ENCODE measurements at places on chromosomes 5 and 9.

DNA sequence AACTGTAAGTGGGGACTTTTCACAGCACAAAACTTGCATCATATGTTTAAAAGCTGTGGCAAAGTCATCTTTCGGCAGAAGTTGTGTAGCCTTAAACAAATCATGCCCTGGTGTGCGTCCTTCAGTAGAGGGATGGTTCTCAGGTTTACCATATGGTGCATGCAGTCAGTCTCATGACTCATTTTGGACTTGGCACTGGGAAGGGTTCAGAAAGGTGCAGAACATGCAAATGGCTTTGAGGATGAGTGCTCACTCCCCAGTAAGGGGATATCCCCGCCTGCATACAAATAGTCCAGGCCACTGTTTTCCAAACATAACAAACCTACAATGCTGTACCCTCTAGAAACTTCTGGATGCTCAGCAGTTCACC, 260.3 kb downstream of the NDUFS4 start:
- no peak for DNase-seq

GRCh38 chr9:106958955-106959657, 96.1 kb downstream of the ZNF462 start:
- DNase-seq: no peak

DNA sequence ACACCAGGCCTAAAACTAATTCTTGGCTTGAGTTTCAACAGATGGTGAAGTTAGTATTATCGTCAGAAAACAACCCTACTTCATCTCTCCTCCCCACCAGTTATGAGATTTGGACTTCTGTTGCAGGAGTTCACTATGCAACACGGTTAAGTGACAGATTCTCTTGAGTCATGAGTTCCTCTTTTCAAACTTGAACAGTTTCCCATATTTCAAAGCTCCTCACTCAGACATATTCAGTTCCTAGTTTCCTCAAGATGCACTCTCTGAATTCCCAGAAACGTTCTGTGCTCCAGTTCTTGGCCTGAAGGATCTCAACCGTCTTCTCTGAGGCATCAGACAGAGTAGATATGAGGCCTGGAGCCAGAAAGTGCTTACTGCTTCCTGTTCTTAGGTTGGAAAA, 7.3 kb upstream of the PTGER4 start:
- no peak for DNase-seq

- DNase-seq: no peak
These were observed 59.8 kb upstream of the C5orf63 start for GRCh38 chr5:127133071-127133470.

DNA sequence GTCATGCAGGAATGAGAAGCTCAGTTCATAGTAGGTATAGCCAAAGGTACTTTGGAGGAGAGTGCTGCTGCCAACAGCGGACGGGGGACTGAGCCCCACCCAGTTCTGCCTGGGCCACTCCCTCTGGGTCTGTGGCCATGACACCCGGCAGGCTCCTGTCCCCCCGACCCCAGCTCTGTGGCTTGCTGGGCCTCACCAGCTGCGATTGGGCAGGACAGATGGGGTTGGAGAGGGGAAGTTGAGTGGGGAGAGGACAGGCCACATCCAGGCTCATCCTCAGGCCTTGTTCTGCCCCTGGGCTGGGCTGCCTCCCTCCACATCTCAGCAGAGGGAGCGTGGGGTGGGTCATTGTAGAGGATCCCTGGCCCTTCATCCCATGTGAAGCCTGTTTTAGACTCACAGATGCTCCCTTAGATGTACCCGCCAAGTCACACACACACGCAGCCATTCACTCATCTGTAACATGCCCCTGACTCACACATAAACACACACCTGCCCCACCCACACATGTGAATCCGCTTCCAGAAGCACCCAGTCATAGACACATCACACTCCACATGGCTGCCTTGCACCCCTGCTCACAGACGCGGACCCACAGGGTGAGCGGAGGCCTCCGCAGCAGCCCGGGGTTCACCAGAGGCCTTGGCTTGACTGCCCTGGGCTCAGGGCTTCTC, 48.8 kb downstream of the NTNG2 start:
- DNase-seq: no peak

GRCh38 chr9:105735366-105735765, 41.0 kb downstream of the TMEM38B start:
- no peak for DNase-seq

GRCh38 chr5:129670957-129671500, 76.9 kb upstream of the MINAR2 start:
- DNase-seq: no peak

GRCh38 chr9:98362624-98363252, 107.3 kb upstream of the TBC1D2 start:
- no peak for DNase-seq

DNA sequence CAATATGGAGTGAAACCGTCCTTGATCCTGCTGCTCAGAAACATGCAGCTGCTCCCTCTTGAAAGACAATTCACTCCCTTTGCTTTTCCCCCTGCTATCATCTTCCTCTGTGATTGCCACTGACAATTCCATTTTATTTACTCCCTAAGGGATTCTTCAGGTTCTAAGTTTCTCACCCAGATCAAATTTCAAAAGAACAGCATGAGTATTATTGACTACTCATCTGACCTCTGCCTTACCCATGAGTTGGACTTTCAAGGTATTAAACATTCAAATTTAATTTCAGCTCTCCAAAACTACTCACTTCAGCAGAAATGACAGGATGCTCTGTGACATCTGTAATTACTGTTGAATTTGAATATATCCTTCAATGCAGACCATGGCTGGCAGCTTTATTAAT, 236.5 kb upstream of the HAPLN1 start:
- no peak for DNase-seq

DNA sequence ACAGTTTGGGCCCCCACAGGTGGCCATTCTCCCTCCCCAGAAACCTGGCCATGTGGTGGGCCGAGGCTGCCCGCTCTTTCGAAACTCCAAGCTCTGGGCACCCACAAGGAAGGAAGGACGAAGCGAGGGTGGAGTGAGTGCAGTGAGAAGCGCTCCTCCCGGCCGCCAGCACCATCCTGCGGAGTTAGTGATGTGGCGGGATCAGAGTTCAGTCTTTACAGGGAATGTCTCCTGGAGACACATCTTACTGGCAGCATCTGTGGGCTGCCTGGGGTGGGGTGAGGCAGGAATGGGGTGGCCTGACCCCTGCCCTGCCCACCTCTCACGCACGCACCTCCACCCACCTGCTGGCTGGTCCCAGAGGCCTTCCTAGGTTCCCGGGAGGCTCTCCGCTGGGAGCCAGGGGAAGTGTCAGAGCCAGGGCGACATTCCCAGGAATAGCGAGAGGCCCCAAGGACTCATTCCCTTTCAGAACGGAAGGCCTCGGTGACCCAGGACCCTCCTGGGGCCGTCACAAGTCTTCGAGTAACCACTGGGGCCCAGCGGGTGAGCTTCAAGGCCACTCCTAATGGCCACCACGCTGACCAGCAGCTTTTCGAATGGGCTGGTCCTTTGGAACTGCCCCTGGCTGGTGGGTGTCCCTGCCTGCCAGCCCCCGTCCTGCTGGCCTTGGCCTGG, 5.5 kb upstream of the RNU6ATAC start:
- DNase-seq: no peak

DNA sequence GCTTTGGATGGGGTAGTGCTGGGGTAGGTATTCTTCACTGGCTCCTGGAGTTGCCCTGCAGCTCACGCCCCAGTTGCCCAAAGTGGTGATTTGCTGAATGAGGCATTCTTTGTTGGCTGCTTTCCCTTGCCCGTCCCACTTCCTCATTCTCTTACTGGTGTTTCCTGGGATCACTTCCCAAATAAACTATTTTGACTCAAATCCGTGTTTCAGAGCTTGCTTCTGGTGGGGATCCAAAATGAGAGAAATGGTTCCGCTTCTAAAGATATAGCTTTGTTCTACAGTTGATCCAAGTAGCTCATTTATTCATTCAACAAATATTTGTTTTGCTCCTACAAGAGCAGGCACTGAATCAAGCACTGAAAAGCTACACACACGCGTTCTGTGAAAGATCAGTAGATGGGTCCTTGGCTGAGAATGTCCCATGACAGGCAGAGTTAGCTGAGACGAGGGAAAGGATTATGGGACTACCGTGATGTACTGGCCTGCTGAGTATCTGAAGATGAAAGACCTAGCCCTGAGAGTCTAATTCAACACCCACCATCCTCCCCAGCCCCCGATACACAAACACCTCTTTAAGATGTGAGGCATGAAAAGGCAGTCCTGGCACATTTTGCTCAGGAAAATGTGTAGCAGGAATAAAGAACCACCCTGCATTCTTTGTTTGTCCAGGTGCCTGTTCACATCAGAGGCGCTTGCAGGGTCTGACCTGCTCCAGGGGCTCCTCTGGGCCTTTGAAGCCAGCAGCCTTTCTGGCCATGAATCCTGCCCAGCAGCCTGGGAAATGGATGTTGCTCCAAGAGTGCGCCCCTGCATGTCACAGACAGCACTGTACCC, 143.1 kb upstream of the RANBP3L start:
- DNase-seq: no peak

GRCh38 chr5:1111727-1112289, at the start of gene SLC12A7:
SLC12A7 (minus strand) TSS chr5:1112063; CDS start chr5:1111991, 72 bp downstream.
- peak; percentile 58 for DNase-seq

DNA sequence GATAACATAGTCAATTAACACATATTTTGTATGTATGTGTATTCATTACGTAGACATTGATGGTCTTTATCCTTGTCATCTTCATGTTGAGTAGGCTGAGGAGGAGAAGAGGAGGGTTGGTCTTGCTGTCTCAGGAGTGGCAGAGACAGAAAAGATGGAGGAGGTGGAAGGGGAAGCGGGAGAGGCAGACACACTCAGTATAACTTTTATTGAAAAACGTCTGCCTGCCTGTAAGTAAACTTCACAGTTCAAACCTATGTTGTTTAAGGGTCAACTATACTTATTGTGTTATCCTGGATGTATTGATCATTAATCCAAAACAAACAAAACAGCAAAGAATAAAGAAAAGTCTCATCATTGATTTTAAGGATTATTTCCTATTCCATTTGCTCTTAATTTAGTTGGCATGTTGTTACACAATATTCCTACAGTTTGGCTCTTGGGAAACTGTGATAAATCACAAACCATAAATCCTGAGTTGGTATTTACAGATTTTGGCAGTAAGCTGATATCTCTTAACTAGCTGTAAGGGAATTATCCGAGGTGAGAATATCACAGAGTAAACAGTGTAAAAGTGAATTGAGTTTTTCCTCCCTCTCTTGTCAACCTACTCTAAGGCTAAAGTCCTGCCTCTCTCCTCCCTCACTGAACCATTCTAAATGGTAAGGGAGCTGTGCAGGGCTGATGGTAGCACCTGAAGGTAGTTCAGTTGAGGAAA, 487.2 kb downstream of the SPATA31D1 start:
- DNase-seq: no peak

DNA sequence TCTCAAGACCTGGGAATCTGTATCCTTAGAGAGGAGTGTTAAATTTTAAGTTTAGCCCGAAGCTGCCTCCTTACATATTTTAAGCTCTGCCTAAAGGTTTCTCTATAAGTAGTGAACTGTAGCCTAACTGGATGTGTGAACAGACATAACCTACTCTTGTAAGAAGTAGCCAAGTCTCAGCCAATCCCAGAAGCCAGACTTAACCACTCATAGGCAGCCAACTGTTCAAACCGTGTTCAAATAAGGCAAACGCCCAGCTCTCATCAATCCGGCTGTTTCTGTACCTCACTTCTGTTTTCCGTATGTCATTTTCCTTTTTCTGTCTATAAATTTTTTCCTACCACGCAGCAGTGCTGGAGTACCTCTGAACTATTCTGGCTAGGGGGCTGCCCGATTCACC, 58.7 kb upstream of the HRH2 start:
- no peak for DNase-seq

GRCh38 chr5:156052656-156053055, 274.3 kb upstream of the SGCD start:
- DNase-seq: no peak

DNA sequence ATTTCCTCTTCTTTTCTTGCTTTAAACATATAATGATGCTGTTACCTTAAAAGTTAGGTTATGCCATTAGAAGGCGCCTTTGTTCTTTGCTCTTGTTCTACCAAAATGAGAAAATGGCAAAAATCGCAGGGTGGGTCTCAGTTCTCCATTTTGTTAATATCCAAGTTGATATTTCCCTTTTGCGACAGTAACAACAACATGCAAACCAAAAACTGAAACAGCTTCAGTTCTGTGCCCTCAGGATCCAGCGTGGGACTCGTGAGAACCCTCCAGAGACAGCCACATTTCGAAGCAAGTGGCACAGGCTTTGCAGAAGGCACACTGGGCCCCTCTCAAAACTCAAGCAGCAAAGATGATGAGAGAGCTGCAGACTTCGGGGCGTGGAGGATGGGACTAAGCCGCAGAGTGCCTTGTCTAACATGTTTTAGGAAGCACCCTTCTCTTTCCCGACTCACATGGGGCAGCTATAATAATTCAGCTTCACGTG, 33.0 kb upstream of the LCP2 start:
- no peak for DNase-seq

- no peak for DNase-seq
These were observed 906.7 kb downstream of the NR2F1-AS1 start for GRCh38 chr5:92674321-92674720.

DNA sequence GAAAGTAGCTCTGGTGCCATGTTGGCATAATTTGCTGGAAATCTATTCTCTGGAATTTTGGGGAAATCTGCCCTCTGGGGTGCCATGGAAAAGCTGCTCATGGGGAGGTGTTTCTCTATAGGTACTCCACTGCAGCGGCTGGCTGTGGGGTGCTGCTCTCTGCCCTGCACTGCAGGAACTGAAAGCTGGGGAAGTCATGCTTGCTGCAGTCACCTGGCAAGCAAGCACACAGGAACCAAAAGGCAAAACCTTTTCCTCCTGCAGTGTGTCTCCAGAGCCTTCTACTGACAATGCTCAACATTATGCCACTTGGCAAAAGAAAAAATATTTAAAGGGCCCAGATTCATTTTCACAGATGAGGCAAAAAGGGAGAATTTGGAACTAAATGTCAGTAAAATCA, 25.8 kb upstream of the CARNMT1 start:
- DNase-seq: no peak

- no peak for DNase-seq
These were observed 26.9 kb upstream of the PLIN2 start for GRCh38 chr9:19154135-19154612.

GRCh38 chr9:108258640-108259039, 597.1 kb downstream of the ACTL7B start:
- no peak for DNase-seq

GRCh38 chr5:64229163-64229774, 63.6 kb downstream of the RNF180 start:
- no peak for DNase-seq

DNA sequence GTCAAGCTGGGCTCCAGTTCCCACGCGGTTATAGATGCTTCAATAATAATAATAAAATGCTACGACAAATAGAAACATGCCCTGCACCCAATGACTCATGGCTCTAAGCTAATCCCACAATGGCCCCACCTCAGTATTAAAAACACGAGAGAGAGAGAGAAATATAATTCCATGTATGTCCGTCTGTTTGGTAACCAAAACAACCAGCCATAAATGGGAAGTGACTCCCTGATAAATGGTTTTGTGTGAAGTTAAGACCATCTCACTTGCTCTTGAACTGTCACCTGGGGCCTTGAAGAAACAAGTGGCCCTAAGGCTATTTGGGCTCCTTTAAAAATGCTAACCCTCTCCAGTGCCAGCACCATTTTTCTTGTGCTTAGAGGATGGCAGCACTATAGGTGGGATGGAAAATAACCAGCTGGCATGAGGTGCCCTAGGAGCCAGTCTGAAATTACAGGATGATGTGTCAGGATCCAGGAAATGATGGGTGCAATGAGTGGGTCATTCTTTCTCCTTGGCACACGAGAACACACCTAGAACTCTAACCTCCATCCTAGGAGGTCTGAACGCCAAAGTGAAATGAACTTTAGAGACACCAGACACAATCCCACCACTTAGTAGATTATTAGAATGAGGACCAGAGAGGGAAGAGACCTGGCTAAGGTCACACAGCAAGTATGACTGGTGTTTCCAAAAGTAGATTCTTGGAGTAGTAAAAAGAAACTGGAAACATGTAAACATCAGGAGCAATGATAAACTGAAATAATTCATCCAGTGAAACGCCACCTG, 35.7 kb upstream of the ADRB2 start:
- no peak for DNase-seq

Data from activated CD4-positive, alpha-beta T cell treated with anti-CD3 and anti-CD28 coated beads, Interleukin-2, amount 50 U/mL, for 1 hour (primary cell).